Activated naive CD8-positive, alpha-beta T cell treated with anti-CD3 and anti-CD28 coated beads, Interleukin-2, amount 10 ng/mL, durations not matched to agents 7 days and 5 days (primary cell): ENCODE measurements at places on chromosomes 4 and X.
A peak's percentile ranks its signal among the peaks of the same experiment; 100 is the strongest.

DNA sequence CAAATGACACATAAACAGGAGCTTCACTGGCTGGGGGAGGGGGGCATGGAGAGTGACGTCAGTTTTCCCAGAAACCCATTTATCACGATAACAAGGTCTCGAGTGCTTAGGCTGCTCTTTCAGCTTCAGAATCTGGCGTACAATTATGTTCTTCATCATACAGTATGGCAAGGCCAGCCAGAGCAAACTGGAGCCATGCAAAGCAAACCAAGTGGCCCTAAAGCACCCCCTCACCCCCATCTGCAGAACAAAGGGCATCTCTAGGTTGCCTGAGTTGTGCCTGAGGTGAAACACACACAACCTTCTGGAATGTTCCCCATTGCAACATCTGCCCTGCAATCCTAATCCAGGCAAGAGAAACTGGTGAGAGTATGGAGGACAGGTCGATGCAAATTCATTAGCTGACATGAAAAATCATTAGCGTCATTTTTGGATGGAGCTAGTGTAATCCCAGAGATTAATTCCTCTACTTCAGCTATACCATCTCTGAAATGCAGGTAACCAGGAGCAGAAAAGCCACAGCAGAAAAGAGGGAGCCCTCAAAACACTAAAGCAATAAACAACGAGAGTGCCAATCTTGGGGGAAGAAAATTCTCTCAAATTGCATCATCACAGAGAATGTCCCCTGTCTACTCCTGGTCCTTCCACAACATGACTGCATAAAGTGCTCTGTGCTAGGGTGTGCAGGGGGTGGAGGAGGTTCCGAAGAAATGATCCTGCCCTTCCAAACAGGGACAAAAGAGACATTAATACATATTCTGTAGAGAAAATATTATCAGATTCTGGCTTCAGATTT lies 1.8 kb downstream of the SEPTIN6 start:
- H3K36me3 ChIP-seq: peaks cover 8% of the 10 kb centered on the region
- peak overlapping the region; percentile 98 for H3K4me3 ChIP-seq
- peak overlapping the region; percentile 98 for H3K27ac ChIP-seq
- H3K27me3 ChIP-seq: no peaks in the 10 kb centered on the region

- H3K4me1 ChIP-seq: peaks cover 10% of the 10 kb centered on the region
- H3K27ac ChIP-seq: no peak overlapping the region
- DNase-seq: no peak
- H3K4me3 ChIP-seq: no peak overlapping the region
Observed at GRCh38 chr4:55507612-55508011, 39.1 kb downstream of the CLOCK start.

- H3K4me1 ChIP-seq: no peaks in the 10 kb centered on the region
- H3K4me3 ChIP-seq: no peak overlapping the region
- H3K36me3 ChIP-seq: no peaks in the 10 kb centered on the region
- H3K27me3 ChIP-seq: peaks cover 6% of the 10 kb centered on the region
- H3K27ac ChIP-seq: no peak overlapping the region
Observed at GRCh38 chrX:131588995-131589394, 45.1 kb downstream of the OR13H1 start.

DNA sequence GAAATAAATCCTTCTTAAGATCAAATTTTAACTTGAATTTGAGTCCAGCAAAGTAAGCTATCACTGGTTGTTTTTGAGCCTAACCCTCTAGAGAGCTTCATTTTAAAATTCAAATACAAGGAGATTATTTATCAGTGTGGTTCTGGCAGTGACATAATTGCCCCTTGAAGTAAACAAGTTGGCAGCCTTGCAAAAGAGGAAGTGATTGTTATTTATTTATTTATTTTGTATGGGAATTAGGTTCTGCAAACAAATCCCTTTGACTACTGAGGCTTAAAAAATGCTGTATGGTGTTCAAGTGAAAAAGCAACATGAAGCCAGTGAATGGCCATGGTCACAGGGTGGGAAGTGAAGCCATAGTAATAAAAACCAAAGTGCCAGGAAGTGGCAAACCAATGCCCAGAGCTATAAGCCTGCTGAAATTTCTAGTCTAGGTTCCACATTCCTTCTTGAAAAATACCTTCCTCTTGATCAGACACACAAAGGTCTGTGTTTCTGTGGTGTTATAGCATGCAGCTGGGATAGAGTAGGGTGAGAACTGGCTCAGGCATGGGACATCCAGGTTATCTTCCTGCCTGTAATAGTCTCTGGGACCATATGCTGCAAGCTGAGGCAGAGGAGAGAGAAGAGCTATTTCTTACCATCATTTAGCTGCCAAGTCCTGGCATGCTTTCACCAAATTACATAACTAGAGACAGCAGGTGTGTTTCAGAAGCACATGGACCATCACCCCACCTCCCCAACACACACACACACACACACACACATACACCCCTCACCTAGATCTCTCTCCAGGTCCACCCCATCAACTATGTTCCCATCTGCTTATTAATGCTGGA lies 47.1 kb upstream of the TSPAN7 start:
- H3K27me3 ChIP-seq: no peaks in the 10 kb centered on the region
- no peak for DNase-seq
- peaks cover 2% of the 10 kb centered on the region for H3K4me1 ChIP-seq
- no peak overlapping the region for H3K27ac ChIP-seq
- H3K36me3 ChIP-seq: no peaks in the 10 kb centered on the region

- no peaks in the 10 kb centered on the region for H3K4me1 ChIP-seq
- no peaks in the 10 kb centered on the region for H3K36me3 ChIP-seq
- H3K27ac ChIP-seq: no peak overlapping the region
- no peaks in the 10 kb centered on the region for H3K27me3 ChIP-seq
- no peak for DNase-seq
Observed at GRCh38 chr4:79211490-79211889, 114.4 kb downstream of the NAA11 start.

- no peak for DNase-seq
- H3K36me3 ChIP-seq: no peaks in the 10 kb centered on the region
- H3K27me3 ChIP-seq: peaks cover 16% of the 10 kb centered on the region
- peaks cover 6% of the 10 kb centered on the region for H3K4me1 ChIP-seq
- no peak overlapping the region for H3K27ac ChIP-seq
Observed at GRCh38 chrX:19214311-19214710, 92.0 kb upstream of the ADGRG2 start.

DNA sequence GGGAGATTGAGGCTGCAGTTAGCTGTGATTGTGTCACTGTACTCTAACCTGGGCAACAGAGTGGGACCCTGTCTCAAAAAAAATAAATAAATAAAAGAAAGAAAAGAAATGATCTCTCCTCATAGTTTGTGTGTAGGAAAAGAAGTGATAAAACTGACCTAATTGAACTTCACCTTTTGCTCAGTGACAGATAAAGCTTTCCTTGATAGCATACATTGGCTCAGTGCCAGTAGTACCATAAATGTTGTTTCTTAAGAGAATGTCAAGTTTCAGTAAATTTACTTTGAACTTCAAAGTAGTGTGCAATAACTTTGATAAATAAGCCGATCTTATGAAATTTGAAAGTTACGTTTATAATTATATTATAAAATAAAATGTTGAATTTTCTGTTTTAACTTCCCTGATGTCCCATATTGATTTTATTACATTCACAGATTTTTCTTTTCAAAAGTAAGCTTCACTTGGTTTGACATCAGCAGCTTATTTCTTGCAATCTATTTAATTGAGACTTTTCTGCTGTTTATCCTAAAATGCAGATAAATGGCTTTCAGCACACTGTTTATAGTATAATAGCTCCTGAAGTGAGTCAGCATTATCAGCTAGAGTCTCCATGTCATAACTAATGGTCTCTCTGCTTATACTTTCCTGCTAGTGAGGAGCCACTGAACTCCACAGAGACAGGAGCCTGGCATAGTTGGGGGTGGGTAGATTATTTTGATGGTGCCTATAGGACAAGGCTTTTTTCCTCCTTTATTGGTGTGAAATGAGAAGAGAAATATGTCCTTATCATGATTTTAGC lies 330.1 kb downstream of the BMPR1B start:
- H3K4me3 ChIP-seq: no peak overlapping the region
- no peak overlapping the region for H3K27ac ChIP-seq
- H3K27me3 ChIP-seq: peaks cover 8% of the 10 kb centered on the region
- peaks cover 8% of the 10 kb centered on the region for H3K4me1 ChIP-seq

GRCh38 chrX:68550193-68550592 lies 51.3 kb downstream of the YIPF6 start:
- no peaks in the 10 kb centered on the region for H3K27me3 ChIP-seq
- no peak for DNase-seq
- H3K4me3 ChIP-seq: no peak overlapping the region
- no peaks in the 10 kb centered on the region for H3K36me3 ChIP-seq
- H3K27ac ChIP-seq: no peak overlapping the region
